HFFc6 (cell line): ENCODE measurements at places on chromosomes 4 and X. TPM values are rescaled to one million over a fixed set of nuclear protein-coding genes. Genes with fewer than 3 reads are reported as not detected.

DNA sequence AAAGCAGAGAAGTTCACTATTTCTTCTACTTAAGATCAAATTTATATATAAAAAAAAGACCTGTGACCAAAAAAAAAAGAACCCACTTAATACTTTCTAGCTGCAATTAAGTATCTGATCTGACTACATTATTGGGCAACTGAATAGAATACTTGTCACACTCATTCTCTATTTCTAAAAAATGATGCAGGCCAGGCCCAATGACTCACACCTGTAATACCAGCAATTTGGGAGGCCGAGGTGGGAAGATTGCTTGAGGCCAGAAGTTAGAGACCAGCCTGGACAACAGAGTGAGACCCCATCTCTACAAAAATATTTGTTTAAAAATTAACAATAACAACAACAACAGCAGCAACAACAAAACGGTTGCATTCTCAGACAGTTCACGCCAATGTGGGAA is 108.8 kb upstream of the BMP2K start:
- DNase-seq: no peak

- DNase-seq: no peak
Measured at GRCh38 chrX:138683600-138683999, 27.9 kb downstream of the FGF13 start.

DNA sequence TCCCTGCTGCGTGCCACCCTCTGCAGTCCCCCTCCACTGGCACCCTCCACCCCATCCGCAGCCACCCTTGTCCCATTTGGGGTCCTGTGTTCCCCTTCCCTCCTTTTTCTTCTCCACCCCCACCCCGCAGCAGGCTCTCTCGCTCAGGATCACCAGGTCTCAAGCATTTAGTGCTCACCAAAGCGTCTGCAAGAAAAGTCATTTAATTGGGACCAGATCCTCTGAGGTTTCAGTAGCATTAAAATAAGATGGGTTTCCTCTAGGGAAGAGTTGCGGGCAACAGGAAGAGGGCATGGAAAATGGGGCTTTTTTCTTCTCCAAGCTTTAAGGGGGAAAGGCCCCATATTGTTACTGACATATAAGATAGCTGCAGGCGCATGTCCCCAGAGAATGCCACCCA is 4.9 kb upstream of the HAUS7 start:
- DNase-seq: no peak

DNA sequence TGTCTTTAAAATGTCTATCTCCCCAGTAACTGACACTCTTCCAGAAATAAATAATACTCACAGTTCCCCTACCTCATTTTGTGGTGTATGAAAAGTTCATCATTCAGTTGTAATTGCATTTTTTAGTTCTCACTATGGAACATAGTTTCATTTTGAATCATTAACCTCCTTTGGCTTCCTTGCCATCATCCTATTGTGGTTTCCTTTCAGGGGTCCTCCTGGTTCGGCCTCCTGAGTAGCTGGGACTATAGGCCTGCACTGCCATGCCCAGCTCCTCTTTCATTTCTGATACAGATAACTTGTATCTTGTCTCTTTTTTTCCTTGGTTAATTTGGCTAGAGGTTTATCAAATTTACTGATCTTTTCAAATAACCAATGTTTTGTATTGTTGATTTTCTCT is 23.1 kb upstream of the BLTP1 start:
- no peak for DNase-seq

- no peak for DNase-seq
Measured at GRCh38 chr4:38155589-38156294, 195.5 kb downstream of the PTTG2 start.

DNA sequence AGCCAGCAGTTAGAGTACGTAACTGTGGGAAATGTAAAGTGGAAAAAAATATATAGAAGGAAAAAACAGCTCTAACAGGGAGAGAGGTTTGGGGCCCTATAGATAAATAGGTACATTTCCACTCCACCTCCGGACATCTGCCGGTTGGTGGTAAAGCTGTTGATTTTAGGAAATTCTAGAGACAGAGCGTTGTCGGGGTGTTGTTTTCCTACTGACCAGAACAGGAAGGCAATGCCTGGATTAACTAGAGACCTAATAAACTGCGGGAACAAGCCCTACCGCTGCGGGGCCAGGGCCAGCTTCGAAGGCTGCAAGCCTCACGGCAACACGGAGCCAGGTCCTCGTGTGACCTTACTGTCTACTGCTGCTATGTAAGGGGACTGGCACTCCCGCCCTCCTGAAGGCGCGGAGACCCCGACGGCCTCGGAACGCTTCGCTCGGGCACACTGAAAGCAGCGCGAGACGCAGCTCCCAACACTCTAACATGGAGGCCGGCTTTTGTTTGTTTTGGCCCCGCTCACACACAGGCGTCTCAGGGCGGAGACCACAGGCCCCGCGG is 702 bp upstream of the CDKN2AIP start:
- DNase-seq: peak; percentile 38

- no peak for DNase-seq
Measured at GRCh38 chr4:602559-602942, 22.8 kb upstream of the PDE6B start.

DNA sequence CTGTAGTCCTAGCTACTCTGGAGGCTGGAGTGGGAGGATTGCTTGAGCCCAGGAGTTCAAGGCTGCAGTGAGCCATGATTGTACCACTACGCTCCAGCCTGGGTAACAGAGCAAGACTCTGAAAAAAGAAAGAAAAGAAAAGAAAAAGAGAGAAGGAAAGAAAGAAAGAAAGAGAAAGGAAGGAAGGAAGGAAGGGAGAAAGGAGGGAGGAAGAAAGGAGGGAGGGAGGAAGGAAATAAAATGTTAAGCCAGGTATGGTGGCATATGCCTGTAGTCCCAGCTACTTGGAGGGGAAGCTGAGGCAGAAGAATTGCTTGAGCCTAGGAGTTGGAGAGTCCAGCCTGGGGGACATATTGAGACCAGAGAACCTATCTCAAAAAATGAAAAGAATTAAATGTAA is 12.0 kb downstream of the STAP1 start:
- no peak for DNase-seq

DNA sequence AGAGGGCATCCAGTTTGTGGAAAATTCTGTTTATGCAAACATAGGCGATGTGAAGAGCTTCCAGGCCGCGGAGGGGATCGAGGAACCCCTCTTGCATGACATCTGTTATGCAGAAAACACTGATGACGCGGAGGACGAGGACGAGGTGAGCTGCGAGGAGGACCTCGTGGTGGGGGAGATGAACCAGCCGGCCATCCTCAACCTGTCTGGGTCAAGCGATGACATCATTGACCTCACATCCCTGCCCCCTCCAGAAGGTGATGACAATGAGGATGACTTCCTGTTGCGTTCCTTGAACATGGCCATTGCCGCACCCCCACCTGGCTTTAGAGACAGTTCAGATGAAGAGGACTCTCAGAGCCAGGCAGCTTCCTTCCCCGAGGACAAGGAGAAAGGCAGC is 74.6 kb upstream of the PRPS2 start:
- no peak for DNase-seq

DNA sequence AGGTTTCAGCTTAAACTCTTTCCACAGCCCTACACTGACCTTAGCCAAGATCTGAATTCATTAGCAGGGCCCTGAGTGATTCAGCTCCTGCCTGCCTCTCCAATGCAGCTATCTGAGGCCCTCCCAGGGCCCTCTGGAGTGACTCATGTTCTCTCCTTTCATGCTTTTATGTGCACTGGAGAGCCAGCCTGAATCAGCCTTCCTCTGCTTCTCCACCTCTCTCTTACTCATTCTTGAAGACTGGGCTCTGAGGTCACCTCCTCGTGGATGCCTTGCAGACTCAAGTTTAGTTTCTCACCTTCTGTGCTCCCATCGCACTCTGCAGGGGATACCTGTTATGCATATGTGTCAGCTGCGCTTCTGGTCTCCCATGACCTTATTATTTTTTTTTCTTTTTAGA is 3.1 kb upstream of the OCIAD2 start:
- peak; percentile 98 for DNase-seq

GRCh38 chrX:72269671-72270251 is 7.3 kb downstream of the RPS4X start:
- peak; percentile 67 for DNase-seq

- peak; percentile 58 for DNase-seq
Measured at GRCh38 chrX:17580539-17581152, 156.6 kb upstream of the SCML1 start.

DNA sequence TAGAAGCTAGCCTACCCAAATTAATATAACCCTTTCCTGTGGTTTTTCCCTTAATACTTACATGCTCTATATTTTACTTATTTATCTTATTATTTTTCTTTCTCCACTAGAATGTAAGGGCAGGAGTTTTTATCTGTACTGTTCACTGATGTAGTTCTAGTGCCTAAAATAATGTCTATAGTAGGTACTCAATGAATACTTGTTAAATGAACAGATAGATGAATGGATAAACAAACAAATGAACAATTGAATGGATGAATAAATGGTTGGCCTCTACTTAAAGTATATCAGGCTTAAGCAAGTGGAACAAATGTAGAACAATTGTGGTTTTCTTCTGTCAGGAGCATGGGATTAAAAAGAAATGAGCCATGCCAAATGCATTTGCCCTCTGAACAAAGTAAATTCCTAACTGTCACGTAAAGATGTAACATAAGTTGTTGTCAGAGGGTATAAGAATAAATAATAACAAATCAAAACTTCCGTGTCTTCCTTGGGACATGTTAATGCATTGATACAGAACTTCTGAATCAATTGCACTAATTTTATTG is 54.1 kb downstream of the SYTL5 start:
- no peak for DNase-seq

DNA sequence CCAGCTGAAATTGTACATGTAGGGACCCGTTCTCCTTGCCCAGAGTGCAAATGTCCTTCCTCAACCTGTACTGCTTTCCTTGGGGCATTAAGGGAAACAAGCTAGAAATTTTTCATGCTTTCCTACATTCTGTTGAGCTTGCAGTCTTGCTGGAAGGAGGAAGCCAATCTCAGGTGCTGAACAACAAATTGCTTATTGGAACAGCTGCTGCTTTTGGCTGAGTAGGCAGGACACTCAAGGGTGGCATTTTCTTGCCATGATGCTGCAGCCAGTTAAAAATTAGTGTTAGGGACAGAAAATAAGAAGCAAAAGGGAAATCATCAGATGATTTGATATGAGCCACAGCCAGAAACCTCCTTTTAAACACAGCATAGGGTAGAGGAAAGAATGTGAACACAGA is 223.7 kb downstream of the QDPR start:
- no peak for DNase-seq

DNA sequence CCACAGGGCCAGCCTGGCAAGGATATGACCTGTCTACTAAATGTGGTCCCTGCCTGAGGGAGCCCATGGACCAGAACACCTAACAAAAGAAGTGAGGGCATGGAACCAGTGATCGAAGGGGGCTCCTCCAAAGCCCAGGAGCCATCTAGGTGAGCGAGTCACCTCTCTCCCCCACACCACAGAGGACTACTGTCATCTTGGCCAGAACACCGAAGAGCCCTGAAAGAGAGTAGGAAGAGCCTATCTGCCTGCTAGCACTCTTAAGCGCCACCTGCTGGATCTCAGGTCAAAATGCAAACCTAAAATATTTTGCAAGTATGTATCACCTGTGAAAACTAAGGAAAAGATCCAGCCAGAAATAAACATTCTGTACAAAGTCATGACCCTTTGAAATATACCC is 137.9 kb upstream of the ZXDB start:
- DNase-seq: no peak

GRCh38 chr4:75924309-75924827 is 16.4 kb downstream of the NAAA start:
- no peak for DNase-seq

DNA sequence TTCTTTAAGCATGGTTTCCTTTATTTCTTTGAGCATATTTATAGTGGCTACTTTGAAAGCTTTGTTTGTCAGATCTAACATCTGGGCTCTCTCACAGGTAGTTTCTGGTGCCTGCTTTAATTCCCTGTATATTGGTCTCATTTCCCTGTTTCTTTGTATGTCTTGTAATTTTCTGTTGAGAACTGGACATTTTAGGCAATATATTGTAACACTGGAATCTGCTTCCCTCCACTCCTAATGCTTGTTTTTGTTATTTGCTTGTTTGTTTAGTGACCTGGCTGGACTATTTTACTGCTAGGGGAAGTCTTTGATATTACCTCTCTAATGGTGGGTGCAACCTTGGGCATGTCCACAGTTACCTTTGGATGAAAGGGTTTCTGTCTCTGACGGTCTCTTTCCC is 25.0 kb downstream of the BMPR1B start:
- no peak for DNase-seq

- no peak for DNase-seq
Measured at GRCh38 chrX:64169988-64170387, 35.5 kb downstream of the AMER1 start.

GRCh38 chrX:41922431-41923151 is 763 bp downstream of the CASK start:
- no peak for DNase-seq

DNA sequence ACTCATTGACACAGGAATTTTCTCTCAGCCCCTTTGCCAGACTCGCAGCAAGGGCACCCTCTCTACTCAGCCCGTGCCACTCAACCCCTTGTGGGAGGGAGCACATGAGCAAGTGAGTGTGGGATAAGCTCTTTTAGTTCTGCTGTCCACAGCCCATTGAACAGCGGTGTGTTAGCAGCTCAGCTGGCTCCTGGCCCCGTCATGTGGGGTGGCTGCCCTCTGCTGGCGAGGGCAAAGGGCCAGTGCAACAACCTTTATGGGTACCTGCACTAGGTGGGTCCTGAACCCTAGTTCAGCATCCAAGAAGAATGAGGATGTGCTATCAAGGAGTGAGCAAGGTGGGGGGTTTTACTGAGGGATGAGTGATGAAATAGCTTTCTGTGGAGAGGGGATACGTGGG is 85.0 kb upstream of the ZNF81 start:
- DNase-seq: peak; percentile 0

DNA sequence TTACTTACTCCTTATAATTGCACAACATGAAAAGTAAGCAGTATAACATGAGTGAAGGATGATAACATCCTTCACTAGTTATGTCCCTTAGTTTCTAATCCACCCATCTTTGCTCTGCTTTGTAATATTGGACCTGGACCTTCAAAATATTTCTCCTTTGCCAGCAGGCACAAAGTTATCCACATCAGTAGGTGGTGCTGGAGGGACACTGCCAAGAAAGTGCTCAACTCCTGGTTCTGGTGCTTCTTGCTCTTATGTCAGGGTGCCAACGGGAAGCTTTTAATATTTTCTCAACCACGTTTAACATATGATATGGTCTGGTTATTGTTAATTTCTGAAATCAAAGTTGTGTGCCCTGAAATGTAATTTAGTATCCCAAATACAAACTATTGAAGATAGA is 49.1 kb downstream of the TMEM165 start:
- DNase-seq: peak; percentile 56

SOWAHD gene
- total RNA-seq: 0.14 to 0.22 TPM (median 0.21 TPM) in 3 replicates

MAGEB17 gene
- total RNA-seq: not detected in 3 replicates

VCX3A gene
- not detected in 2 replicates for total RNA-seq

P2RY8 gene
- not detected in 3 replicates for total RNA-seq

FABP2 gene
- not detected in 3 replicates for total RNA-seq

H2BW2 gene
- not detected in 3 replicates for total RNA-seq

C4orf50 gene
- not detected in 3 replicates for total RNA-seq

HPRT1 gene
- 40.5 and 50.0 TPM in 2 replicates for total RNA-seq

HMGN5 gene
- 1.5 to 1.9 TPM (median 1.5 TPM) in 3 replicates for total RNA-seq

NLRP2B gene
- total RNA-seq: not detected in 3 replicates
